Aorta (tissue), 5 donors: ENCODE measurements at places on chromosomes 2 and 18. TPM values are rescaled to one million over a fixed set of nuclear protein-coding genes. Genes with fewer than 3 reads are reported as not detected.

GRCh38 chr2:35708411-35708923 is 647.1 kb upstream of the CRIM1 start:
- no peak overlapping the region for H3K4me3 ChIP-seq
- H3K27me3 ChIP-seq: no peaks in the 10 kb centered on the region
- H3K27ac ChIP-seq: no peak overlapping the region
- no peaks in the 10 kb centered on the region for H3K36me3 ChIP-seq

GRCh38 chr2:9990736-9991135 is 39.2 kb downstream of the GRHL1 start:
- H3K4me3 ChIP-seq: no peak overlapping the region
- H3K4me1 ChIP-seq: no peaks in the 10 kb centered on the region
- no peaks in the 10 kb centered on the region for H3K36me3 ChIP-seq
- no peak overlapping the region for H3K27ac ChIP-seq

The TTN gene
- 41.7 TPM for total RNA-seq

The TBR1 gene
- not detected for total RNA-seq

GRCh38 chr2:200221055-200221955 is 85.2 kb upstream of the SPATS2L start:
- DNase-seq: no peak
- no peaks in the 10 kb centered on the region for H3K36me3 ChIP-seq
- no peak overlapping the region for H3K4me3 ChIP-seq
- H3K4me1 ChIP-seq: no peaks in the 10 kb centered on the region
